ENCODE measurements at places on chromosomes 13 and 19.
A peak's percentile ranks its signal among the peaks of the same experiment; 100 is the strongest.

DNA sequence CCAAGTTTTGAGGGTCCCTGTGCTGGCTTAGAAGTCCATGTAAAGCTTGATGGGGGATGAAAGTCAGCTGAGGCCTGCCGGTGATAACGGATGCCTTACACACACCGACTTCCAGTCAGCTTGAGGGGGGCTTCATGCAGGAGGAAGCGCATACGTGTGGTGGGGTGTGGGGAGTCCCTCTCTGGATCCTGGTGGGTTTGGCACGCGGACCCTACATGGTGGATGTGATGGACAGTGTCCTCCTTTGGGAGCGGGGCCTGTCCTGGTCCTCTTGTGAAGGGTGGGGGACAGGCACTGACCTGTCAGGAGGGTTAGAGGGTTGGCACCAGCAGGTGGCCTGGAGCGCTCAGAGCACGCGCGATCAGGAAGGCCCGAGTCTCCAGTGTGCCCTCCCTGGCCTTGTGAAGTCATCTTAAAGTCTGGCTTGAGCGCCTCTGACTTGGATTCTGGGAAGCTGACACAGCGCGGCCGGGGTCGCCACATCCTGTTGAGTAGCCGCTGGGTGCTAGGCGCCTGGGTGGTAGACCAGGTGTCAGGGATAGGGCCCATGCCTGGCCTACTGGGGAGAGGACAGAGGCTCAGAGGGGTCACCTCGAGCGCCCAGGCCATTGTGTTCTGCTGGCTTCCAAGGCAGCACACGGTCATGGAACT, 2.9 kb downstream of the DAZAP1 start:
- DNase-seq, result no peak

DNA sequence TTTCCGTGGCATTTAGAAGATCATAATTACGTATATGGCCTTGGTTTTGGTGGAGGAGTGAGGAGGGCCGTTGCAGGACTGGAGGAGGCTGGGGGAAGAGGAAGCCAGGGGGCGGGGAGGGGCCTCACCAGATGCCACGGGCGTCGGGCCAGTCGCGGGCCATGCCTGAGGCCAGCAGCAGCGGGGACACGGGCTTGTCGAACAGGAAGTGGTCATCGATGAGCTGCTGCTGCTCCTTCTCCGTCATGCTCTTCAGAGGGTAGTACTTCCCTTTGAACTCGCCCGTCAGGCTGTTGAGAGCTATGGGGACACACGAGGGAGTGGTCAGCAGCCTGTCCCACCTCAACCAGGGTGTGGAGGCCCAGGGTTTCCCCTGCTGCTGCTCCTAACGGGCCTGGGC, 11.1 kb downstream of the CKM start:
- DNase-seq, result no peak

- peak; percentile 58 for DNase-seq
Observed at GRCh38 chr19:33771384-33772101, 25.1 kb upstream of the KCTD15 start.

DNA sequence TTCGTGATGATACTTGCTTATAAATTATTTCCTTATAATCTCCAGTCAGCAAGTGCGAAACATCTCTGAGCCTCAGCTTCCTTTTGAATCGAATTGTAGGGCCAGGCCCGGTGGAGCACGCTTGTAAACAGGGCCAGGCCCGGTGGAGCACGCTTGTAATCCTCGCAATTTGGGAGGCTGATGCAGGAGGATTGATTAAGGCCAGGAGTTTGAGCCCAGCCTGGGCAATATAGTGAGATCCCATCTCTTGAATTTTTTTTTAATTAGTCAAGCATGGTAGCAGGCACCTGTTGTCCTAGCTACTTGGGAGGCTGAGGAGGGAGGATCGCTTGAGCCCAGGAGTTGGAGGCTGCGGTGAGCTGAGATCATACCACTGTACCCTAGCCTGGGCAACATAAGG, 116.2 kb upstream of the MCF2L start:
- DNase-seq, result no peak

GRCh38 chr19:38228491-38229439, 4.7 kb upstream of the DPF1 start:
- DNase-seq, result no peak

DNA sequence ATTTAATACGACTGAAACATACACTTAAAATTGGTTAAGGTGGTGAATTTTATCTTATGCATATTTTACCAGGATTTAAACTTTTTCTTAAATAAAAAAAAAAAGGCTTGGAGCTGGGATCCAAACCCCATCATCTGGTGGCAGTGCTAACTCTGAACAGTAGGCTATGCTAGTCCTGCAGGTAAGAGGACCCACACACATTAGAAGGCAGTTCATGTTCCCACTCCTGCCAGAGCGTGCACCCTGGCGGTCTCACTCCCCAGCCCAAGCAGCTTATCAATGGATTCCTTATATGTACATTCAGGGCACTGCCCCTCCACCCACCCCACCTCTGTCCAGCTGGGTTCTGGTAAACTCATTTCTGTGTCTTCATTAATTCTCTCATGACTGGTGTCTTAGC, 31.3 kb upstream of the CEBPA start:
- no peak for DNase-seq

DNA sequence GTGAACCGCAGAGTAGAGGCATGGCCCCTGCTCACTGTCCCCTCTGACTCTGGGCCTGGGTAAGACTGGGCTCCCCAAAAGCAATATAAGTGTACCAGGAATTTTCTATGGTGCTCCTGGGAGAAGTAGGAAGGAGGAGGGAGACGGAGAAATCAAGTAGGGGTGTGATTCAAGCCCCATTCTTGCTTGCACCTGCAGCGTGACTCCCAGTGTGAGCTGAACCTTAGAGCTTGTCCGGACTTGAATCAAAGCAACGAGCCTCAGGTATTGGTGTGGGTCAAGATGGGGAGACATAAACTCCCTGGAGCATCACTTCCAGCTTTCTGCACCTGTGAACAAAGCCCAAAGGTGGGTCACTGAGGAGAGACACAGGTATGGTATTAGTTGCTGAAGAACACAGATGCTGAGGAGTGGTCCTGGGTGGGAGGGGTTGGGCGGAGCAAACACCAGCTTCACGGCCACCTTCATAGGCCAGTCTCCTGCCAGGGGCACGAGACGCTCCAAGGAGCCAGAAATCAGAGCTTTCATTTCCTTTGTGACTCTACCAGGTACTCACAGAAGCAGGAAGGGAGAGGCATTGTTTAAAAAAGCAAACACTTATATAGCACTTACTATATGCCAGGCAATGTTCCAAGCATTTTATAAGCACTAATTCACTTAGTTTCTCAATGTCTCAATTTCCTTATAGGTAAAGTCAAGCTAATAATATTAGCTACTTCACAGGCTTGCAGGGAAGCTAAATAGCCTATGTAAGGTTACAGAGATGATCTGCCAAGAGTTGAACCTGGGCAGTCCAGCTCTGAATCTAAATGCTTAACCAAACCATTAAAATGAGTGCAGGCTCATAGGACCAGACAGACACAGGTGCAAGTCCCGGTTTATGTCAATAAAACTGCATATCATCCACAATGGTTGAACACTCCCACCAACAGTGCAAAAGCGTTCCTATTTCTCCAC, 775.3 kb downstream of the UQCRFS1 start:
- no peak for DNase-seq

GRCh38 chr13:105627270-105627669, 908.2 kb downstream of the EFNB2 start:
- DNase-seq, result no peak

- peak; percentile 94 for DNase-seq
Observed at GRCh38 chr19:5926641-5927440, 12.8 kb downstream of the CAPS start.

- no peak for DNase-seq
Observed at GRCh38 chr19:30676990-30677679, 305.0 kb downstream of the ZNF536 start.

GRCh38 chr13:100552755-100553154, 35.8 kb downstream of the GGACT start:
- no peak for DNase-seq

DNA sequence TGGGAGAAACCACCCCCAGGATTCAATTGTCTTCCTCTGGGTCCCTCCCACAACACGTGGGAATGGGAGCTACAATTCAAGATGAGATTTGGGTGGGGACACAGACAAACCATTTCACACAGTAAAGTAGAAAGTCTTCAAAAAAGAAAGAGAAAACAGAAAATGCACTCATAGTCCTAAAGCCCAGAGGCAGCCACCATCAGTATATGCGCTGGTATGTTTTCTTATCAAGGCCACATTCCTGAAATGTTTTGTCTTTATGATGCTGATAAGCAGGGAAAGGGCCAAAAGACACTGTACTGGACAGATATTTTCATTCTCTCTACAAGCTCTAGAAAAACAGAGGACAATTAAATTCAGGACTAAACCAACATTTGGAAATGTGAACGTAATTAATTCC, 375.8 kb upstream of the TSHZ3 start:
- peak; percentile 19 for DNase-seq

- no peak for DNase-seq
Observed at GRCh38 chr13:107342747-107343146, 774.8 kb upstream of the ARGLU1 start.

- no peak for DNase-seq
Observed at GRCh38 chr13:67588607-67589006, 358.5 kb upstream of the PCDH9 start.

DNA sequence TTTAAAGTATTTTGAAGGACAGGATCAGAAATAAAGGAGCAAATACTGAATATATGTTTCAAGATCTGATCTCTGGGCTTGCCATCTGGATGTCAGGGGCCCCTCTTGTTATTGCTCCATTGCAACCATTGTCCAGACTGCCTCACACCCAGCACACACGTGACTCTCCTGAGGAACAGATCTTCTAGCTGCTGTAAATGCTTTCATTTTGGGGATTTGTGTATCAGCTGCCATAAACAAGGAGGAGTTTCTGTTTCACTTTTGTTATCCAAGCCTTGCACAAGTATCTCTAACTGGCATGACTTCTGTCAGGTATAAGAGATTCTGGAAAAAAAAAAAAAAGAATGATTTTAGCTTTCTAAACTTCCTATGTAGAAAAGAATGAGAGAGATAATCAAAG, 1624.1 kb upstream of the PRR20A start:
- no peak for DNase-seq

GRCh38 chr13:48096670-48097069, 1.8 kb upstream of the MED4 start:
- no peak for DNase-seq

DNA sequence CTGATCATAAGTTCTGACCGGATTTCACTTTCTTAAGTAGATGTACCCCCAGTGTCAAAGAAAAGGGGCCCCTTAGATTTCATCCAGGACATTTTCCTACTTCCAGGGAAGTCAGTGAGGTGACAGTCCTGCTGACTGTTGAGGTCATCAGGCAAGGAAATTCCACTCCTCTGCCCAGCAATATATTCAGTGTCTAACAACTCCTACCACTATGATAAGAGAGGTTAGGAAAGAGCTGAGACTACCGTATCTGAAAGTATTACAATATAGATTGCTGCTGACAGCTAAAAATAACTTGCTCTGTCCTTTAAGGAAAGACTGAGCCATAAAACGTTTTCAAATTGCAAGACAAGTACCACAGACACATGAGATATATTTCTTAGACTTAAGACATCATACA, 325.1 kb downstream of the EFNB2 start:
- DNase-seq, result no peak
